Fibroblast of skin of back (primary cell): ENCODE measurements at places on chromosomes 16 and 17.

GRCh38 chr16:50286681-50287080 is 20.3 kb downstream of the ADCY7 start:
- DNase-seq: no peak

GRCh38 chr16:14289692-14290340 is 218.7 kb downstream of the MRTFB start:
- DNase-seq: peak; percentile 30

GRCh38 chr17:14104734-14105133 is 35.4 kb downstream of the COX10 start:
- DNase-seq: no peak

DNA sequence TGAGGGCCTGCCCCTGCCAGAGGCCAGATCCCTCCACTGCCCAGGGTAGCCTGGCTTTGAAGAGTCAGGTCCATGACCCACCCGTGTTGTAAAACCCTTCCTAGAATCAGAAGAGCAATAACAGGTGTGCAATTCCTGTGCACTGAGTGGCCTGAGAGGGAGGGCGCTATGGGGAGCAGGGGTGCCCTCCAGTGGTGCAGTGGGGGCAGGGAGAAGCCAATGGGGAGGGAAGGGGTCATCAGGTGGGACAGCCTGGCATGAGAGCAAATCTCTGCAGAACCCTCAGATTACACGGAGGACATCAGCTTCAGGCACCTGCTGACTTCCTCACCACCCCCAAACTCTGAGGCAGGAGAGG is 72.9 kb upstream of the ZNF469 start:
- no peak for DNase-seq

DNA sequence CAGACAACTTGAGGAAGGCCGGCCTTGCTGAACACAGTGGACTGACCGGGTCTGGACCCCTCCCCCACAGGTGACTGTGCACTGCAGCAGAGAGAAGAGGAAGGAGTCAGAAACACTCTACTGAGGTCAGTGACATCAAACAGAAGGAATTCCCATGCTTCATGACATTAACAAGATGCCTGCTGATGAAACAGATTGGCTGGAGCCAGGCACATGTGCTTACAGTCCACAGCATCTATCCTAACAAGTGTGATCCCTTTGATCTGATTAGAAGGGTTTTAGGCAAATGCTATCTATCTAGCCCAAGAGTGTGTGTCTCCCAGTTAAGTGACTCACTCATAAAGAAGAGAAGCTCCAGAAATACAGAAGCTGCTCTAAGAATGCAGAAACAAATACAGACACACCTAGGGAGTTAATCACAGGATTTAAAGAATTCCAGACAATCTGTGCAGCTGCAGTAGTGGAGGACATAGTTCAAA is 90.2 kb downstream of the SYCE1L start:
- DNase-seq: peak; percentile 75

GRCh38 chr17:80379348-80379747 is 35.6 kb upstream of the ENDOV start:
- no peak for DNase-seq

DNA sequence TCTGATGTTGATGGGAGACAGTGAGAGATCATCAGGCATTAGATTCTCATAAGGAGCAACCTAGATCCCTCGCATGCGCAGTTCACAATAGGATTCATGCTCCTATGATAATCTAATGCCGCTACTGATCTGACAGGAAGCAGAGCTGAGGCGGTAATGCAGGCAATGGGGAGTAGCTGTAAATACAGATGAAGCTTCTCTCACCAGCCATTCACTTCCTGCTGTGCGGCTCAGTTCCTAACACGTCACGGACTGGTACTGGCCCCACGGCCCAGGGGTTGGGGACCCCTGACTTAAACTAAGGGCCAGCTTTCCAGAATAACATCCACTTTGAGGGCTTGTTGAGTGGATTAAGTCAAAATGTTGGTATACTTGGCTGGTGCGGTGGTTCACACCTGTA is 2.6 kb upstream of the TMEM219 start:
- DNase-seq: no peak

DNA sequence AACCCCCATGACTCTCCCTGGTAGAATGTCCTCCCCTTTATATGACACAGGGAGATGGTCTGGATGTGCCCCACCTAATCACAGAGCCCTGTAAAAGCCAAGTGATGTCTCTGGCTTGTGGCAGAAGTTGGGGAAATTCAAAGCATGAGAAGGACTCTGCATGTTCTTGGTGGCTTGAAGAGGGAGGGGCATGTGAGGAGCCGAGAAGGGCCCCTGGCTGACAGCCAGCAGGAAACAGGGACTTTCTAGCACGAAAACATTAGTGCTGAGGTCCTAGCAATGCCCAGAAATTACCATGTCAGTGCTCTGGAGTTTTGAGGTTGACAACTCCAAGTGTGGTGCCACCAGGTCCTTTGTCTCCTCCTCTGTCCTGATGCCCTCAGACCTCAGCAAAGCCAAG is 75.9 kb downstream of the USP22 start:
- peak; percentile 70 for DNase-seq

GRCh38 chr16:19868421-19868820 is 16.2 kb downstream of the GPRC5B start:
- DNase-seq: no peak

DNA sequence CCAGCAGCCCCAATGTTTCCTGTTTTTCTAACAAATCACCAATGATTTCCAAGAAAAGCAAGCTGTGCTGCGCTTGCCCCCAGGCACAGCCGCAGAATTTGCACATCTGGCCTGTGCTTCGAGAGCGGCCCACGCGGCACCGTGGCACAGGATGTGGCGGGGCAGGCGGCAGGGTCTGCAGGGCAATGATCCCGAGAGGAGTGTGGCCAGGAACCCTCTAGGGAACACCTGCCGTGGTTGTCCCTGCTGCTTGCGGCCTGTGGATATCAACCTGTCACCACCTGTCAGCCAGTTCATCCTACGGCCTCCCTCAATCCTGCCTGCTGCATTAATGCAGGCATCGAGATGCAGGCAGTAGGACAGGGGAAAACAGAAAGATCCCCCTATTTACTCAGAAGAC is 24.0 kb downstream of the PIK3R5 start:
- no peak for DNase-seq

GRCh38 chr17:43906951-43907424 is 348 bp downstream of the MPP2 start:
- DNase-seq: no peak

GRCh38 chr17:40159456-40159855 is 17.8 kb upstream of the RAPGEFL1 start:
- DNase-seq: no peak

DNA sequence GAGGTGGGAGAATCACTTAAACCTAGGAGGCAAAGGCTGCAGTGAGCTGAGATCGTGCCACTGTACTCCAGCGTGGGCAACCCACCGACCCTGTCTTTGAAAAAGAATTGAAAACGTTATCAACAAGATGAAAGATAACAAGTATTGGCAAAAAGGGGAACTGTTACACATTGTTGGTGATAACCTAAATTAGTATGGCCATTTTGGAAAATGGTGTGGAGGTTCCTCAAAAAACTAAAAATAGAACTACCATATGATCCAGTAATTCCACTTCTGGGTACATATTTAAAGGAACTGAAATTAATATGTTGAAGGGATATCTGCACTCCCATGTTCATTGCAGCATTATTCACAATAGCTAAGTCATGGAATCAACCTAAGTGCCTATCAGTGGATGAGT is 61.0 kb downstream of the ABHD15 start:
- no peak for DNase-seq

GRCh38 chr16:56610017-56610608 is 1.7 kb downstream of the MT2A start:
- DNase-seq: peak; percentile 83

- no peak for DNase-seq
These were observed 13.6 kb downstream of the TAC4 start for GRCh38 chr17:49834118-49834743.

GRCh38 chr16:2535625-2536013 is 2.2 kb upstream of the PDPK1 start:
- DNase-seq: peak; percentile 70

- DNase-seq: no peak
These were observed 29.0 kb downstream of the RTN4RL1 start for GRCh38 chr17:1995907-1996799.

GRCh38 chr16:29022196-29022595 is 37.3 kb downstream of the LAT start:
- no peak for DNase-seq

GRCh38 chr17:27612160-27612770 is 18.7 kb upstream of the LGALS9 start:
- no peak for DNase-seq

- no peak for DNase-seq
These were observed 459.1 kb downstream of the SOX9 start for GRCh38 chr17:72579990-72580320.

DNA sequence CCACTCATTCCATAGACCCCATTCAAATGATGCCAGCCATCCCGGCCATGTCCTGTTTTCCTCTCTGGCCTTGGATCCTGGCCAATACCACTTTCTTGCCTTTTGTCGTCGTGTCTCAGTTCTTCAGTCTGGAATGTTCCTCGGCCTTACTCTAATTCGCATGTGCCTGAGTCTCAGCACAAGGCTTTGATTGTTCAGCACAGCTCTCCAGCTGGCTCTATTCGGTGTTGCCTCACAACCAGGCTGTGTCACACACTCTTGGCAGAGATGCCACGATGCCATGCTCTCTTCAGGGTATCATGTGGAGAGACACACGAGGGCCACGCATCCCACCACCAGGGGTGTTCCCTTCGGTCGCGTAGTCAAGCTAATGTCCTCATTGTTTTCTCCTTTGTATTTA is 1.8 kb upstream of the VPS4A start:
- DNase-seq: no peak

DNA sequence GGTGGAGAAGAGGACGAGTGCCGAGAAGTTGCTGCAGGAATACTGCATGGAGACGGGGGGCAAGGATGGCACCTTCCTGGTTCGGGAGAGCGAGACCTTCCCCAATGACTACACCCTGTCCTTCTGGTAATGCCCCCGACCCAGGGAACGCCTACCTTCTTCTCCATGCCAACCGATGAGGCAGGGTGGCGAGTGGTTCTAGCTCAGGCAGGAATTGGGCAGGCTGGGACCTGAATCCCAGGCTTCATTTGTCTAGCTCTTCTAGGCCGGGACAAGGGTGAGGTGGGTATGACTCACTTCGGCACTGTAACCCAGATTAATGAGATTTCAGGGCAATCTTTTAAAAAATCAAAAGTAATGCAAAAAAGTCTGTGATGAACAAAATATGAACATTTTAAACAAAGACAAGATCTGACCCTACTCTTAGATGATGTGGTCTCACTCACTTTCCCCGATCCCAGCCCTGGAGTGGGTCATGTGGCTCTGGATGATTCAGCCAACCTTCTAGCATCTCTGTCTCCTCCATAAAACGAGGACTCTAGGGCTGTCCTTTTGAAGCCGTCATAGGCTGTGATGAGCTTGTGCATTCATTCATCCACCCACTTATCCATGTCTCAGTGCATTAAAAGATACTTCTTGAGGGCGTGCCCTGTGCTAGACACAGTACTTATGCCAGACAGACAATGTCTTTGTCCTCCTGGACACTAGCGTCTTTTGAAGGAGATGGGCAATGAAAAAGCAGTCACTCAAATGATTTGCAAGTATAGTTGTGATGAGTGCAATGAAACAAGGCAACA is 102.6 kb downstream of the SDR42E1 start:
- DNase-seq: no peak

GRCh38 chr17:8145811-8146210 is 6.4 kb downstream of the PER1 start:
- DNase-seq: no peak

DNA sequence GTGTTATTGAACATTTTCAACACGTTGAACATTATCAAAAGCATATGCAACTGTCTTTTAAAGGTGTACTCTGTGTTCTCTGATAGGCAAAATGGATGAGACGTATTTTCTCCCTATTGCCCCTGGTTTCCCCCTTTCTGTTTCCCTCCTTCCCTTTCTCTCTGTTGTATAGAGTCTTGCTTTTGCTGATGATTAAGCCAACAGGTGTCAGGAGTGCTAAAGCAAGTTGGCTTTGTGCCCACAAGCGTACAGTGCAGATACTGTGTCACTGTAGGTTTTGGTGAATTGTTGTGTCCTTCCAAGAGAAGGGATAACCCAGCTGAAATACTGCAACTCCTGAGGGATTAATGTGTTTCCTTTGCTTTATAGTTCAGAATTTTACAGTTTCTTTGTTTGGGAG is 74.4 kb downstream of the COX10 start:
- DNase-seq: no peak

- peak; percentile 56 for DNase-seq
These were observed 16.7 kb downstream of the GNGT2 start for GRCh38 chr17:49193513-49194296.

DNA sequence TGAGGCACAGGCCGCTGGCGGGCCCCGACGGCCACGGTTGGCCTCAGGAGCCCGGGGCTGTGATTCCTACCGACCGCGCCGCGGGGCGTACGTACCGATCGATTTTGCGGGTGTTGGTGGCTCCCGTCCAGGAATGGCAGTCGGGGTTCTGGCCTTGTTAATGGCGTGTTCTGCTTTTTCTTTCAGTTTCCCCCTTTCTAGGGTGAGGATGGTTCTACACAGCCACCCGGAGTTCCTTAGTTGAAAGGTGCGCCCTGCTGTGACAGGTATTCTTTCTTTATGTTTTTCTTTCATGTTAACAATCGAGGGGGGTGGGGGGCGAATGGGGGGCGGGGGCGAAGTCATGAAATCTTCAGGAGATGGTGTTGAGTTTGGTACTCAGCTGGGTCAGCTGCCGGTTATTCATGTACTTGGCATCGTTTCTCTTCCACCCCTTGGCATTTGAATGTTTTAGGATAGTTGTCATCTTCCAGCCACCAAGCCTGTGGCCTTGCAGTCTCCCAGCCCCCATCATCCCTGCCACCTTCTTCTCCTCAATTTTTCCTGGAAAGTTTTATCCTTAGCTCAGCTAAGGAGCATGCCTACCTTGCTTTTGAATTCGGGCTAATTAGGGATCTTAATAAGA is 802 bp downstream of the CYLD start:
- DNase-seq: peak; percentile 66

GRCh38 chr16:52229471-52229870 is 317.5 kb downstream of the TOX3 start:
- no peak for DNase-seq

DNA sequence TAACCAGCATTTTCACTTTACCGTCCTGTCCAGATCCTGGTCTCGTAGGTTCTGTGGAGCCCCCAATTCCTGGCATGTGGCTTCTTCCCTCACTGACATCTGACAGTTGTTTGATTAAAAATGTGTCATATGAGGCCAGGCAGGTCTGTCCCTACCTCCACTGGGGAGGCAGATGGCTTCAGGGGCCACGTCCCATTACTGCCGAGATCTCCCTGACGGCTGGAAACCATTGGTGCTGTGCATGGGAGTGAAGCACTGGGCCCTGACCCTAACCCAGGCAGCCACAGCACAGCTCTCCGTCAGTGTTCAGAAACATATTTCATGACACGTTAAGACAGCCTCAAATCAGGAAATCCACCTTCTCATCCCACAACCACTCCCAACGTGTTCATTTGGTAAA is 77.5 kb downstream of the GNAO1 start:
- no peak for DNase-seq

- no peak for DNase-seq
These were observed 85.1 kb downstream of the PRKCA start for GRCh38 chr17:66387392-66387981.

- DNase-seq: no peak
These were observed 84.0 kb downstream of the TNRC6C start for GRCh38 chr17:78042542-78042941.
